ENCODE measurements at places on chromosomes 16 and 17.

DNA sequence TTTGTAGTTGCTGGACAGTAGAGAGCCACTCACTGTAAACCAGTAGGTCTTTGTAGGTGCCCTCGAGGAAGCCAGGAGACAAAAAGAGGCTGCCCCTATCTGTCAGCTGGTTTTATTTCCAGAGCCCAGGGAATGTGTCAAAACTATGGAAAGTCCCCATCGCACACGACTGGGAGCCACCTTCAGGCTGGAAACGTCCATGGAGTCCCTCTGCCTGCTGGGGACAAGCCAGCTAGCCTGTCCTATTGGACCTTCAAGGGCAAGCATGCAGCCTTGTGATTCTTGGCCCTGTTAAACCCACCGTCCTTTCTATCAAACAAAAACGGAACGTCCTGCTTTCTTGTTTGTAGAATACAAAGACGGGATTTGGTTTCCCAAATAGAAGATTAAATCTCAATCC, 289.8 kb downstream of the SLC39A11 start:
- no peak for DNase-seq

- no peak for DNase-seq
These were observed 332.7 kb downstream of the ZFHX3 start for GRCh38 chr16:72715267-72715666.

DNA sequence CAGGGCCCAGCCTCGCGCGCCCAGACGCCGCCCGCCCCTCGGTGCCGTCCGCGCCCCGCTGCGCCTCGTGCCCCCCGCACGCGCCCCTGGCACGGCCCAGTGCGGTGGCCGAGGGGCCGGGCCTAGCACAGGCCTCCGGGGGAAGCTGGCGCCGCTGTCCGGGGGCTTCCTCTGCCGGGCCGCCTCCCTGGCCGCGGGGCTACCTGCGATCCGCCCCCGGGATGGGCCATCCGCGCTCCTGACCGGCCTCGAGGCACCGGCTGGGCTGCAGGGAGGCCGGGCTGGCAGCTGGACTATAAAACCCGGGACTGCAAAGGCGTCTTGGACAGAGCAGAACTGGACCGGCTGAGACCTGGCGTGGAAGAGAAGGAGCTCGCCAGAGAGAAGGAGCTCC, 783 bp downstream of the BHLHA9 start:
- DNase-seq, result no peak

DNA sequence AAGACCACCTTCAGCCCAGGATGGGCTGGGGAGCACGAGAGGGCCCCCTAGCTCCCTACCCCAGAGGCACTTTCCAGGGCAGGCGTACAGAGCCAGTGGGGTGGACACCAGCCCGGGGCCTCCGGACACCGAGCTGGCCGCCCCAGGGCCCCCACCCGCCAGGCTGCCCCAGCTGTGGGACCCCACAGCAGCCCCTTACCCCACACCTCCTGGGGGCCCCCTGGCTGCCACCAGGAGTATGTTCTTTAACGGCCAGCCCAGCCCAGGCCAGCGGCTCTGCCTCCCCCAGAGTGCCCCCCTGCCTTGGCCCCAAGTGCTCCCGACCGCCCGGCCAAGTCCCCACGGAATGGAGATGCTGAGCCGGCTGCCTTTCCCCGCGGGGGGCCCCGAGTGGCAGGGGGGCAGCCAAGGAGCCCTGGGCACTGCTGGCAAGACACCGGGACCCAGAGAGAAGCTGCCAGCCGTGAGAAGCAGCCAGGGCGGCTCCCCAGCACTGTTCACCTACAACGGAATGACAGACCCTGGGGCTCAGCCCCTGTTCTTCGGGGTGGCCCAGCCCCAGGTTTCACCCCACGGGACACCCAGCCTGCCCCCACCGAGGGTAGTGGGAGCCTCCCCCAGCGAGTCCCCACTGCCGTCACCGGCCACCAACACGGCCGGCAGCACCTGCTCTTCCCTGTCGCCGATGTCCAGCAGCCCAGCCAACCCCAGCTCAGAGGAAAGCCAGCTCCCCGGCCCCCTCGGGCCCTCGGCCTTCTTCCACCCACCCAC, 24.3 kb upstream of the ZFPM1 start:
- DNase-seq, result no peak

All from activated T-helper 1 cell treated with anti-CD3 and anti-CD28 coated beads, Interleukin-2, amount 50 U/mL, for 16 hours (primary cell).